ENCODE measurements at places on chromosomes 16 and 17. TPM values are rescaled to one million over a fixed set of nuclear protein-coding genes. Genes with fewer than 3 reads are reported as not detected.
A peak's percentile ranks its signal among the peaks of the same experiment; 100 is the strongest.

GRCh38 chr17:57284984-57285646 lies 28.8 kb downstream of the MSI2 start:
- no peak for DNase-seq

GRCh38 chr17:60577147-60577915 lies 22.7 kb upstream of the PPM1D start:
- no peak for DNase-seq

DNA sequence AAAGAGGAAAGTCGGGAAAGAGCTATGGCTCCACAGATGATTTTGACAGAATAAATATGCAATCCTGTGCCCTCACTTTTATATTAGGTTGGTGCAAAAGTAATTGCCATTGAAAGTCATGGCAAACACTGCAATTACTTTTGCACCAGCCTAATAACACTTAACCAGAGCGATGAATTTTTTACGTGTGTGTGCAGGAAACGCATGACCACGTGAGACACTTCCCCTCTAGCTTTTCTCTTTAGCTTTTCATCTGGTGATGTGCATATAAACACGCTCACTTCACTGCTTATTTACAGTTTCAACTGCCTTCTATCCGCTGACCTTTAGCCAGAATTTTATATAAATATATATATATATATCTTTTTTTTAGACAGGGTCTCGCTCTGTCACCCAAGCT lies 216.3 kb upstream of the PSMD7 start:
- no peak for DNase-seq

GRCh38 chr16:2531371-2531695 lies at the start of gene CEMP1:
Gene CEMP1 (minus strand): TSS chr16:2531408. CDS start chr16:2531073, 335 bp downstream.
- DNase-seq: no peak

DNA sequence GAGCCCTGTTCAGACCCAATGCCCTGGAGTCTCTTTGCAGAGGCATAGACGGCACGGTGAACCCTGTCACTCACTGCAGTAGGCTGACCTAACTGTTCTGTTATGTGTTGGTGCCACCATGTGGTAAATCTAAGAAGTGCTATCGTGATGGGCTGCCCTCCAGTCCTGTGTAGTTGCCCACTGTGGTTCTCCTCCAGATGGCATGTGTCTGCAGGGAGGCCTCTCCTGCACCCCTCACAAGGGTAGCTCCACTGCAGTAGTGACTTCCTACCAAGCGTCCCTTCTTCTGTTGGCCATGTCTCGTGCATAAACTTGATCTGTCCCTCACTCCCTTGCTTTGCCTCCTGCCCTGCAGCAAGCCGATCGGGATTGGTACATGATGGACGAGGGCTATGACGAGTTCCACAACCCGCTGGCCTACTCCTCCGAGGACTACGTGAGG lies 5.8 kb downstream of the DHX38 start:
- DNase-seq: peak; percentile 49

DNA sequence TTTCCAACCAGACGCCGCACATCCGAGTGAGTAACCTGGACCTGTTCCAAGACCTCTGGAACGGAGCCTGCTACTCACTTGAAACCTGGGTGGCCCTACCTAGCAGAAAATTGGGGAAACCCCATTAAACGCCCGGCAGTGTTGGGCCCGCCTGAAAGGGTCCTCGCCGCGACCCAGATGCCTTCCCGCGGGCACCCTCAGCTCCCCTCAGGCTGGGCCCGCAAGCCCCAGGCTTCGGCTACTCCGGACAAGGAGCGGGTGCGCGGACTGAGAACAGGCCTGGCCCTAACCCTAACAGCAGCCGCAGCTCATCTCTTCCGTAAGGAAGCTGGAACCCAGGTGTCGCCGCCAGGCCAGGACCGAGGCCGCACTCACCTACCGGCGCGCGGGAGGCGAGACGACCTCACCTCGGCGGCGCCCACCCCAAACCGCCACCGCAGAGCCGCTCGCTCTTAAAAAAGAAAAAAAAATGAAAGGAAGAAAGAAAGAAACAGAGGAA lies 344 bp downstream of the PSME3IP1 start:
- no peak for DNase-seq

DNA sequence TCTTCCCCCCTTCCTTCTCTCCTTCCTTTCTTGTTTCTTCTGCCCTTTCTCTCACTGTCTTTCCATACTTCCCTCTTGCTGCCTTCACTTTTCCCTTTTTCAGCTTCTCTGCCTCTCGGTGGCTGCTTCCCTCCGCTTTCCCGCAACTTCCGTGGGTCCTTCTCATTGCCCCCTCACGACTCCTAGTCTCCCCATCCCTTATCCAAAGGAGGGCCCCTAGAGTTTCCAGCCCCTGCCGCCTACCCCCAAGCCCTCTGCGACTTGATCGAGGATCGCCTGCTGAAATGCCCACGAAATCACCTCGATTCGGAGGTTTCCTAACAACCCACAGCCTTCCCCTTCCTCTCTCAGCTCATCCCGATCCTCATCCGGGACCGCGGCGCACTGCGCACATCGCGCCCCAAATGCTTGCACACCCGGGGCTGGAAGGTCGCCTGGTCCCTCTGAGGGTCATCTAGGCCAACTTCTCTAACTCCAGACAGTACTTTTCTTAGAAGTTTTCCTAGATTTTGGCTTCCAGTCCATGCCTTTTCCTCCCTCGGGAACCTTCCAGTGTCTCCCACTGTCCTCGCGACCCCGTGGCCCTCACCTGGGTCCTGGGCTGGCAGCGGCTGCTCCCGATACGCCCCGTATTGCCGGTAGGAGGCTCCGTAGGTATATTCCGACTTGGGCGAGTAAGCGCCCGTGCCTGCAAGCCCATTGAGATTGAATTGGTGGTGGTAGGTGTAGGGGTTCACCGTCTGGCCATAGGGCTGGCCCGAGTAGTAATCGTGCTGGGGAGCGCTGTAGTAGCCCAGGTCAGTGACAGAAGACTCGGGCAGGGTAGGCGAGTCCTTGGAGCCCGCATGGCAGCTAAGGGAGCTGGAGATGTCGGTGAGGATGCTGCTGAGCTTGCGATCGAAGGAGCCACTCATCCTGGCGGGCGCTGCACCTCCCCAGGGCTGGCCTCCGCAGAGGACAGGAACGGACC lies 654 bp downstream of the DLX3 start:
- DNase-seq: no peak

DNA sequence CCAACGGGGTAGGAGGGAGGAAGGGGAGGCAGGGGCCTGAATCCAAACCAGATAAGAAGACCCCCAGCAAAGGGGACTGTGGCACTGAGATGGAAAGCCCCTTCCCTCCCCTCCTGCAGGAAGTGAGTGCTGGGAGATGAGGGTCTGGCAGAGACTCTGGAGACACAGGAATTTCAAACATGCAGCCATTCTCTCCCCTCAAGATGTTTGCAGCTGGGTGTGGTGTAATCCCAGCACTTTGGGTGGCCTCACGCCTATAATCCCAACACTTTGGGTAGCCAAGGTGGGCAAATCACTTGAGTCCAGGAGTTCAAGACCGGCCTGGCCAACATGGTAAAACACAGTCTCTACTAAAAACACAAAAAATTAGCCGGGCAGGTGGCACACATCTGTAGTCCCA lies 33.9 kb upstream of the FAAP100 start:
- no peak for DNase-seq

The HAP1 gene
- 0.69 TPM for total RNA-seq

The VTN gene
- 7.6 TPM for total RNA-seq

The CHAD gene
- not detected for total RNA-seq

Data from NCI-H460 (cell line).